ENCODE measurements at places on chromosomes 1 and 21.
A peak's percentile ranks its signal among the peaks of the same experiment; 100 is the strongest.

DNA sequence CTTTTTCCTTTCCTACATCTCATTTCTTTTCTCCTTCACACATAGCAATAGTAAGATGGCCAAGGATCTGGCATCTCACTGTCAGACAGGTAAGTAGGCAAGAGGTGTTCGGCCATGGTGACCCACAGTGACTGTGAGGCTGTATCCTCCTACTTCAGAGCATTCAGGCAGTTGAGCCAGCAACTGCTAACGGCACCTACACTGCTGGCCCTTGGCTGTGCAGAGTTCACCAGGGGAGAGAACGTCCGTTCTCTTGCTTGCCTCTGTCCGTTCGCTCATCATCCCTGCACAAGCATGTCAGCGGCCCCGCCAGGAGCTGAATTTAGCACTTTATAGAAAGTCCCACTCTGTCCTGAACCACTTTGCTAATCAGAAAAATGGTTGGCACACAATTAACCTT is 113.6 kb downstream of the GREM2 start:
- DNase-seq, result no peak

DNA sequence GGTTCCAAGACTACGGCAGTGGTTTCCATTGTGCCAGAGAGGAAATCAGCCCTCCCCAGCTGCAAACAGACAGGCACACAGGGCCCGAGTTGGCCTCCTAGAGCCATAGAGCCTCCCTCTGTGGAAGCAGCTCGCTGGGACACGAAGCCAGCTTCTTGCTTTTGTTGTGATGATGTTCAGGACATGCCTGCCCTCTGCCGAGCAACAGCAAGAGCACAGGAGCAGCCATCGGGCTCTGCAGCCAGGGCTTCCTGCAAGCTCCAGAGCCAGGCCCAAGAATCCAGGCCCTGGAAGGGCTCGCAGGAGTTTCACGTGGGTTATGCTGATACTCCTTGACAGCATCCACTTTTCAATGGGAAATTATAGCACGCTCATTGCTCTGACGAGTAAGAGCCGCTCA is 18.5 kb downstream of the NPHP4 start:
- no peak for DNase-seq

- no peak for DNase-seq
Observed at GRCh38 chr1:95203908-95204437, 30.0 kb upstream of the RWDD3 start.

DNA sequence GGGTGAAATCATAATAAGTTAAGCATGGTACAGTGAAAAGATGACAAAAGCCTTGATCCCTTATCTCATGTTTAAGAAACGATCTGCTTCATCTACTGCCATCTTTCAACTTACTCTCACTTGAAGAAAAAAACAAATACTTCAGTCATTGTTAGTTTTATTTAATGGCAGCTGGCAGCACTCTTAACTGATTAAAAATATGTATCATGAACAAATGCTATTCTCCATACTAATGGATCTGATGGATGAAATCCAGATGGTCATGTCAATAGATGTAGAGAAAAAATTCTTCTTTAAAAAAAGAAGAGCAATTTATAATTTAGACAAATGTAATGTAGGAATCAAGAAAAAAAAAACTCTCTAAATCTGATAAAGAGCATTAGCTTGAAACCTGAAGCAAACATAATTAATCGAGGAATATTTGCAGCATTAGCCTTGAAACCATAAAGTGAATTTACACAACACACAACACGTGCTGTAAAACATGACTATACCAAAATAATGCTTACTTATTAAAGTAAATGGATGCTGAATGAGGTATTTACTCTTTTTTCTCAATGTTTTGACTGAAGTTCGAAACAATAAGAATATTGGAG is 579.0 kb upstream of the ADAMTS5 start:
- no peak for DNase-seq

DNA sequence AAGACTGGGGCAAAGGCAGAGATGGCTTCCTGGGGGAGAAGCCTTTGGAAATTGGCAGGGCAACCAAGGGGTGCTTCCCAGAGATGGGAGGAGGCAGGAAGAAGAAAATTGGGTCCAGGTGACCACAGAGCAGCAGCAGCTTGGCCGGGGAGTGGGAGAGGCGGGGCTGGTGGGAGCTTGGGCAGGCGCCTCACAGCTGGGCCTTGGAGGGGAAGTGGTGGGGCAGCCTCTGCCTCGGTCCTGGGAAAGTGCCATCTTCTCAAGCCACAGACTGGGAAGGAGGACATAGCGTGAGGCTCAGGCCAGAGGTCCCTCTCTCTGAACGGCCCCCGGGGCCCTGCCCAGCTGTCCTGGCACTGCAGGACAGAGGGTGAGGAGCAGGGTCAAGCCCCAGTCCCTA is 24.0 kb upstream of the WASF2 start:
- no peak for DNase-seq

GRCh38 chr1:233607252-233608119 is 6.4 kb upstream of the KCNK1 start:
- no peak for DNase-seq

DNA sequence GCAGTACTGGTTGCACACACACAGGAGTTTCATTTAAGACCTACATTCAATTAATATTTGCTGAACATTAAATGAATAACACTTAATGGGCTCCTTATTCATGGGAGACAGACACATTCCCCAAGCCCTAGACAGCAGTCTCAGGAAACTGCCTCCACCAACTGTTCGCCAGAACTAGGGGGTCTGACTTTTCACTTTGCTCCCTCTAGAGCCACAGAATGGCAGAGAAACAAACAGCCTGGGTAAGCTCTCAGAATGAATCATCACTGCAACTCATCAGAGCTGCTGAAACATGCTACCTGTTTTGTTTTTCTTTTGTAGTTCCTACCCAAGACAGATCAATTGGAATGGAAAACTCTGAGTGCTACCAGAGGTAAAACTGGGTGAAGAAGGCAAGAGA is 31.7 kb downstream of the ELK4 start:
- peak; percentile 41 for DNase-seq

DNA sequence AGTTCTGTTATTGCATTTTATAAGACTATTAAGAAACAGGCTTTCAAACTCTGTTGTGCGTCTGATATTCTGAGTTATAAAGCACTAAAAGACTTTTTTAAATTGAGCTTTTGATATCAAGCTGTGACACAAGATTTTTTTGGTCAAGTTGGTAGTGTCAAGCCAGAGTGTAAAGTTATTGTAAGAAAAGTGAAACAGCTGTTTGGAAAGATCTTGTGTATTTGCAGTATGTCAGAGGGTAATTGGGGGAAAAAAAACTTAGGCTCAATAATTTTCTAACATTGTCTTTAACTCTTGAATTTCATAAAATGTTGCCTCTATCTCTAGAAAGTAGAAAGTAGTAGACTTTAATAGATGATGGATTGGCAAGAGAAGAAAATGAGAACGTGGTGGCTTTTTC is 3.8 kb downstream of the CACYBP start:
- DNase-seq, result no peak

DNA sequence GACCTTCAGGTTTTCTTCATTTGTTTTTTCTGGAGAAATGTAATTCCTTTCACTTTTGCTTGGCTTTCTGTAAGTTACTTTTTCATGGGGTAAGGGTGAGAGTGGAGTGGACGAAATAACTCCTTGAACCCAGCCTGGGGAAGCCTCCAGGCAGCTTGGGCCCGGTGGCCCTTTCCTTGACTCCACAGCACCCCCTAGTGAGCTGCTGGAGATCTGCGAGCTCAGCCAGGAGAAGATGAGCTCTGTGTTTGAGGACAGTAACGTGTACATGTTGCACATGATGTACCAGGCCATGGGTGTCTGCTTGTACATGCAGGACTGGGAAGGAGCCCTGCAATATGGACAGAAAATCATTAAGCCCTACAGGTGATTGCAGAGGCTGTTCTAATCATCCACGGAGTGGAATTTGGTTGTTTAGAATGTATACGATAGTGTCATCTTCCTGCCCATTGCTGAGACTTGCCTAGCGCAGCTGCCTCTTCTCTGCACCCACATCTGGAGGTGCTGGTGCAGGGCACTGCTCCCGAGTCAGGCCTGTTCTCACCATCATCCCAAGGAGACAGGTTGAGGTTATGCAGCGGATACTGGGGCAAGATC is 51.0 kb downstream of the SMYD2 start:
- peak; percentile 24 for DNase-seq

- peak; percentile 65 for DNase-seq
Observed at GRCh38 chr1:95012389-95012788, 60.4 kb downstream of the ALG14 start.

DNA sequence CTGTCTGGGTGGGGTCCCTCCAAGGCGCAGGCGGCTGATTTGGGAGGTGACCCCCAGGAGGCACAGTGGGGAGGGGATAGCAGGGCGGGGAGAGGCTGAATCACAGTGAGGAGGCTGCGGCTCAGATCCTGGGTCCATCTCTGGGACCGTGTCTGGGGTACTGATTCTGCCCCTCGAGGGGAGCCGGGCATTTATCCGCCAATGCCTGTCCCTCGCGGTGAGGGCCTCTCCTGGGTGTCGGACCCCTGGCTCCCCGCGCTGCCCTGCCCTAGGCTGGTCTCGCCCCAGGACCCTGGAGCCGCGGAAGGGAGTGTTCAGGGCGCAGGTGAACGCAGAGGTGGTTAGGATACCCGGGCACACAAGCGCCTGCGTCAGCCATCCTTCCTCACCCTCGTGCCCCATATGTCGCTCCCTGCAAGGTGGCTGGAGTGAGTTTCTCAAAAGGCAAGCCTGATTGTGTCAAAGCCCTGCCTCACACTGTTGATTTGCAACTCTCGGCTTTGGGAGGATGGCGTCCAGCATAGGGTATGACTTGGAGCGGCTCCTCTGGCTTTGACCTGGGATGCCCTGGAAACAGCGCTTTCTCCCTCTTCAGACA is 530.9 kb downstream of the PTPRU start:
- DNase-seq, result no peak

DNA sequence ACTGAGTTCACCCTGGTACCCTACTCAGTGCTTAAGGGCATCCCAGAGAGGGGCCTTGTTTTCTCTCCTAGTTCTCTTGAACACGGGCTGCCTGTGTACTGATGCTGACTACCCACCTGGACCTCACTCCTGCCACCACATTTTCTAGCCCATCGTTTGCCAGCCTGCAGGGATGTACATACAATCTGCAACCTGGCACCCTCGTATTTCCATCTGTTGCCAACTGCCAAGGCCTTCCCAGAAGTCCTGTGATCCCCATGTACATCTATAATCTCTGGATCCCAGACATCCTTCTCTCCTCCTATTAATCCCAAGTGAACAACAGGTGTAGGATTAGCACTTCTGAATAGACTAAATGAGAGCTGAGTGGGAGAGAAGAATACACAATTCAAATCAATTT is 212.0 kb downstream of the SLC45A1 start:
- DNase-seq, result no peak

GRCh38 chr1:112460615-112461014 is 48.1 kb upstream of the WNT2B start:
- DNase-seq, result no peak

DNA sequence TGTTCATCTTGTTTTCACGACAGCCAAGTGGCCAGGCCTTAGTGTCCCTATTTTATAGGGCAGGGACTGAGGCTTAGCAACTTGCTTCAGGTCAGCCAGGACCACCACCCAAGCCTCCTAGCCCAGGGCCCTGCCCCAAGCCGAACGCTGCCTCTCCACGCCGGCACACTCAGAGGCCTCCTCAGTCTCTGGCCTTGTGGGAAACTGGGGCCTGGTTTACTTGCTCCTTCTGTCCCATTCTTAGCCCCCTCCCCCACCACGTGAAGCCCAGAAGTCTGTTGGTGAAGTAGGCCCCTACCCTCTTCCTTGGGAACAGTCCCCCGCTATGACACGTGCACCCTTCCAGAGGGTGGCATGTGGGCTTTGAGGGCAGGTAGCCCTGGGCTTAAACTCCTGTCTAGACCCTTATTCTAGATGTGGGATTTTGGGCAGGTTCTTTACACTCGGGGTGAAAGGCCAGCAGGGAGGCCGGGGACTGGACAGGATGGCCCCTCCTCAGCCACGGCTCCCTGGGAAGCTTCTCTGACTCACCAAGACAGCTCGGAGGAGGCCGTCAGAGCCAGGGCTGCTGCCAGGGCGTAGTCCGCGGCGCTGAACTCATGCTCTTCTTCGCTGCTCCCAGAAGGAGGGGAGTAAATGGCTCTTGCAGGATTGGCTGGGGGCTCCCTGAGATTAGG is 4.3 kb downstream of the MYOM3 start:
- DNase-seq, result peak; percentile 29

DNA sequence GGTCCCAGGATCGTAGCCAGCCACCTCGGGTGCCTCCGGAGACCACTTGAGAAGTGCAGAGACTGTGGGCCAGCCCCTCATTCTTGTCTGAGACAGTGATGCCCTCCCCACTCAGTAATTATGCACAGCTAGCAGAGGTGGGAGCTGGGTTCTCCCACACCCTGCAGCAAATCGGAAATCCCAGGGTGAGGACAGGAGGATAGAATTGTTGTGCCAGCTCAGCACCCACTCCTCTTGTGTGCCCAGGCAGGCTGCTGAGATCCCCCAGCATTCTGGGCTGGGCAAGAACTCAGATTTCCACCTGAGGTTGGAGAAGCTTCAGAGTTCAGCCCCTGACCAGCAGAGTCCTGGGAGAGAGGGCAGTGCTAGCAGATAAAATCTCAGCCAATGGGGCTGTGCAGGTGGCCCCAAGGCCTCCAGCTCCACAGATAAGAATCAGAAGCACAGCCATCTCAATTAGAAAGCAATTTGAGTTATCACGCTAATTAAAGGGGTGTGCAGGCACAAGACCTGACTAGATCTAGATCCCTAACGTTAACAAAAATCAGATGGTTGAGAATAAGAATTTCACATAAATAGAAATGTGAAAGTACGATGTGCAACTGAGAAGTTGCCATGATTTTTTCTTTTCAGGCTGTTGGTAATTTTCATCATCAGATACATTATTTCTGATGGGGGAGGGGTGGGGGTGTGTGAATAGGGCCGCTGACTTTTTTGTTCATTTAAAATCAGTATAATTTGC is 45.5 kb upstream of the IRF2BP2 start:
- no peak for DNase-seq

DNA sequence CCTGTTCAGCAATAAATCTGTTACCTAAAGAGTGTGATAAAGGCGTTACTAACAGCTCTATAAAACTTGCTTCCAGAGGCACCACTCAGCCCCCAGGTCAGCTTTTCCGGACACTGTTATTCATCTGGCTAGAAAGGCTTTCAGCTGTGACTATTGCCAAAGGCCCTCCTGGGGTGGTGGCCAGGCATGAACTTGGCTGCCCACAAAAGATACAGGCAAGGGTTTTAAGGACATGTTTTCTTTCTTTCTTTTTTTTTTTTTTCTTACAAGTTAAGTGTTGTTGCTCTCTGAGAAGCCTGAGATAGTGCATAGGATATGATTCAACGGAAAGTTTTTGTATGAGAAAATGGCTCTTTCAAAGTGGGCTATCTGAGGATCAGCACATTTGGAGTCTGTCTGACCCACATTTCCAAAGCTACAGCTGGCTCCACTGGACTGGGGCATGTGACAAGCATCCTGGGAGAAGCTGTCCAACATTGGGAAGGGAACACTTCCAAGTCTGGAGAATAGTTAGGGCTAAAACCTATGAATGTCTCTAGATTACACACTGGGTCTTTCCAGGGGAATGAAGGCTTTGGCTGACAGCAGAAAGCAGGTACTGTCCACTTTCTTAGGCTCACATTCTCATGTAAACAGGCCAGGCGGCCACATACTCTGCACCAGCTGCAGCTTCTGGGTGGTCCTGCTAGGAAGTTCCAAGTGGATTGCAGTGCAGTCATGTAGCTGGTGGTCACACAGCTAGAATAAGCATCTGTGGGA is 639.7 kb downstream of the LMO4 start:
- DNase-seq, result no peak

- peak; percentile 34 for DNase-seq
Observed at GRCh38 chr1:230308039-230308438, 118.1 kb downstream of the PGBD5 start.
